ENCODE measurements at places on chromosomes 3 and 15.

GRCh38 chr3:85259748-85260147, 301.0 kb downstream of the CADM2 start:
- DNase-seq, result no peak

DNA sequence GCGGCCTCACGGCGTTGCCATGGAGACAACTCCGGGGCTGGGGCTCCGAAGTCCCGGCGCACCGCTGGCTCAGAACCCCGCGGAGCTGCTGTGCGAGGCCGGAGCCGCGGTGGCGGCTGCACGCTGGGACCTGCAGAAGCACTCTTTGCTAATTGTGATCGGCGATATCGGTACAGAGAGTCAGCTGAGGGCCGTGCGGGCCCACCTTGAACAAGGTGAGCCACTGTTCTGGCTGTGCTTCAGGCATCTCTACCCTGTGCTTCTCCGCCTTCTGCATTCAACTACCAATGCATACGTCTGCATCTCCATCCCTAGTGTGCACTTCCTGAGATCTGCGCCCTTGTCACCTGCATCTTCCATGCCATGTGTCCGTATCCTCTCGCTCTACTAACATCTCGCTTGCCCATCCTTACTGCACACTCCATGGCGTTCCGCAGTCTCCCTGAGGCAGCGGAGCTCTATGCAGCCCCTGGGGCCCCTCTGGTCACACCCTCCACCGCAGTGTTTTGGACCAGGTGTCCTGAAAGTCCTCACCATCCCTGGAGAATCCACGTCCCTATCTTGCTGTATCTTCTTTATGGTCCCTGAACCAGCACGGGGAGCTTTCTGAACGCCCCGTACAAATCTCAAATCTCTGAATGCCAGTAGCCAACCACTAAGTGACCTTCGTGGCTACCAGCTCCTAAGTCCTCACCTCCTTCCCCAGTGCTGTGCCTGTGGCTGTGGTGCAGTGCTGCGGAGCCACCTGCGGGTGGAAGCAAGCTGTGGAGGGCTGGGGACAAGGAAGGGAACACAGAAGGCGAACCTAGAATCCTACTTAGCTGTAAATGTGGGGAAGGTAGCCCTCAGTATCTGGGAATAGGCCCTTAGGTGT, 6.2 kb upstream of the MAP1A start:
- DNase-seq, result no peak

DNA sequence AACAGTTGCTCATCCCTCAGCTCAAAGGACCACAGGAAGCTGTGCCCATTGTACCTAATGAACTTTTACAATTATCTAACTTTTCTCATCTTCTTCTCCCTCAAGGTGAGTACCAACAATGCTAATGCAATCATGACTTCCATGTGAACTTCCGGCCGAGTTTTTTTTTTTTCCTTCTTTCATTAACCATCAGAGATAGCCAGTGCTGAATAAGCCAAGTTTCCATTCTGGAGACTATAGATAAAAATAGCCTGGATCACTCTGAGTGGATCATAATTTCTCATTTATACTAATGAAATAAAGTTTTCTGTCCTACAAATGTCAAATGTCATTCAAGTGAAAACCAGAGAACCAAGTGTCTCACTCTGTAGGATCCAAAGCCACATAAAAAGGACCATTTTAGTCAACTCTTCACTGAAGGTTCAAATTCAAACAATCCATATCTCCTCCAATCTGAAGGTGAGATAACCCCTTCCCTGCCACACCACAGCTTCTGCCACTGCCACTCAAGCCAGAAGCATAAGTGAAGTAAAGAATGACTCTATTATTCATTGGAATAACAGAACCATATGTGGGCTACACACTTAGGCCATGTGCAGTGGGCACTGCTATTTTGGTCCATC, 5.5 kb downstream of the SUMF1 start:
- no peak for DNase-seq

DNA sequence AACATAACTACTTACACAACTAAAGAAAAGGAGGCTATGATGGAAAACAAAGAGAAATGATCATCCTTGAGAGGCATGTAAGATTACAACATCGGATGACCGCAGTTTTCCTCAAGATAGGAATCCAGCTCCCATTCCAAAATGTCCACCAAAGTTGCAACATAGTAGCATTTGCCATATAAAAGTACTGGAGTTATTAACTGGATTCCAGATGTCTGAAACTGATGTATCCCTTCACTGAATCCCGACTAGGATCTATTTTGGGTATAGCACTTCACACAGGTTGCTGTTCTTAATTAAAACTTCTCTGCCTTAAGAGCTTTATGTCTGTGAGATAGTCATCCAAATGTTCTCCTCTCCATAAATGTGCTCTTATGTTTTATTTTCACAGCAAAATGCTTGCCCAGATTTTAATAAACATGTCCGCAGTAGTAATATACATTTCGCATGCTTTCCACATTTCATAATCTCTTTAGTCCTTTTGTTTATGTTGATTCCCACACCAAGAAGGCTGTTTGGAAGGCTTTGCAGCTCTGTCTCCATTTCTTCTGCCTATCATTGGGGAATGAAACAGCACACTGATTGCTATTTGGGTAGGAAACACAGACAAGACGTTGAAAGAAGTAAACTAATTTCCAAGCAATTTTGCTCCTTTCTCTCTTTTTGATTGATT, 716.5 kb upstream of the CFAP20DC start:
- no peak for DNase-seq

DNA sequence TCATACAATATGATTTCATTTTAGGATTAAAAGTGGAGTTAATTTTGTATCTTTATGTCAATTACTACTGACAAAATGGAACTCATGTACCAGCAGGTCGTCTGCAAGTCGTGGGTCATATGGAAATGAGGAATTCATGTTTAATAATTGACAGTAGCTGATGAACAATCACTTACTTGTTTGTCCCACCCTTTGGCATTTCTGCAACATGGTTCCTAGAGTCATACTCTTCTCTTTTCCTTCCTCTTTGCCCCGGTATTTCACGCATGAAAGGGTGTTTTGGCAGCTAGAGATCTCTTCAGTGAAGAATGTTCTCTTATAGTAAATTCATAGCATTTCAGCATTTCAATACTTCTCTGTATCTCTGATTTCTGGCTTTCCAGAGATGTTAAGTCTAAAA, 133.3 kb upstream of the SLC24A5 start:
- no peak for DNase-seq

DNA sequence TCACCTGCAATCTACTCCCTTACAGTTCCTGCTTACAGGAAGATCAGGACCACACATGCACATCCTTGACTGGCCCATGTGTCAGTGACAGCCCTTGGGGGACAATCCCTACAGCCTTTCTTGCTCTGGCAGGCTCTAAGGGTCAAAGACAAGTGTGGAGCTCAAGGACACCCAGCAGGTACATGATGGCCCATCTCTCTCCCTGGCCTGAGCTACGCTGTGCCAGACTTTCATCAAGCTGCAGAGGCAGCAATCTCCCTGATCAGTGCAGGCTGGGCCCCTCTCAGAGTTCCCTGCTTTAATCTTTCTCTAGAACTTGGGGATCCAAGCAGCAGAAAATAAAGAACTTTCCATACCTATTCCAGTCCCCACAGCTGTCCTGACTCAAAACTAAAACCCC, 2.6 kb downstream of the SEMA7A start:
- no peak for DNase-seq

GRCh38 chr3:155871746-155872158, 1.3 kb downstream of the GMPS start:
- no peak for DNase-seq

- DNase-seq, result no peak
Observed at GRCh38 chr15:78213956-78214355, 20.4 kb downstream of the ACSBG1 start.

GRCh38 chr3:190159902-190160435, 39.3 kb upstream of the P3H2 start:
- DNase-seq, result no peak

DNA sequence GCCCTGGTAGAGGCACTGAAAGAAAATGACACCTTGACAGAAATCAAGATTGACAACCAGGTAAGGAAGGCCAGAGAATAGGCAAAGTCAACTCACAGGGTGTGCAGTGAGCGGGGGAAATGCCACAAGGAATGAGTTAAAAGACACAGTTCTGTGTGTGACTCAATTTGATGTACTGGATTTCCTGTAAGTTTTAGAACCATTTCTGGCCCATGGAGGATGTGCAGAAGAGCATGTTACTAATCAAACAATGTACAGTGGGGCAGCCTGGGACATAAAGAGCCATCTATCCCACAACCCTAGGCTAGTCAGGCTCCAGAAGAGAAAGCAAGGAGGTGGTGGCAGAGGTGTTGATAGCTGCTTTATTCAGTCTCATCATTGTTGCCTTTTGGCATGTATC, 31.2 kb upstream of the TMOD3 start:
- DNase-seq, result no peak

- no peak for DNase-seq
Observed at GRCh38 chr15:32152574-32152973, 122.3 kb downstream of the CHRNA7 start.

DNA sequence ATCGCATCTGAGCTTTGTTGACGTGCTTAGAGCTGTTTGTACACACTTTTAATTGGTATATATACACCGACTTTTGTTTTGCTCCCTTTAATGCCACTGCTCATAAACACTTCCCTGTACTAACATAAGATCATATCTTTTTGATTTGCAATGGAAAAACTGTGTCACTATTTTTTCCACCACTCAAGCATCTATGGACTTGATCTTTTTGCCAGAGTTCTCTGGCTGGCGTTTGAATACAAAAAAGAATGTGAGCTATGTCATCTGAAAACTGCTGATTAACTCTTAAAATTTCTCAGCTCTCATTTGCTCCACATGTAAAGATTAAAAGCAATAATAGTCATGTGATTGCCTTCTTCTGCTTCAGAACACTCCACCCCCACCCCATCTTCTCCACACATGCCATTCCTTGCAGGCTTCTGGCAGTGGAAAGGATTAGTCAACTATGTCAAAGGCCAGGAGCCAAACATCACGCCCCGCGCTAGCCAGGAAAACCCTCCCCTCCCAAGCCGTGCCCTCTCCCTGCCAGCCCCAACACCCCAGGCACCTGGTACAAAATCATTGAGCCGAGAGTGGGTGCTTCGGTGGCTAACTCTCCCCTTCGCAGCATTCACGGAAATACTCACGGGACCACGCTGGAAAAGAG, 123.4 kb upstream of the MEF2A start:
- DNase-seq, result no peak

DNA sequence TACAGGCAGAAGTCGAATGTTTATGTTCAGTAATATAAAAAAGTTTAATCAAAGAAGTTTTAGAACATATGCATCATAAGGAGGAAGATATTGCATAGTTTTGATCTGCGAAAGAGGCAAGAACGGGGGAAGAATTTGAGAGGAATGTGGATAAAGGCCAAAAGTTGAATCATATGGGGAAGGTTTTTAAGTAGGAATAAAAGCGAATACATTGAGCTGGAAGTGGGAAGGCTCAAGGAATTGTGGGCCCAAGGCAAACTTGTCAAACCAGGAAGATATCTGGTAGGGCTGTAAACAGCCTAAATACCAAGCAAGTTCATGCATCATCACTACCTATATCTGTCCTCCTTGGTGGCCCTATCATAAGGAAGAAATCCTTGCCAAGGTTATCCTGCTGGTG, 186.9 kb downstream of the MAGI1 start:
- DNase-seq, result no peak

- DNase-seq, result no peak
Observed at GRCh38 chr15:92502930-92503857, 109.5 kb downstream of the ST8SIA2 start.

GRCh38 chr3:66236281-66236680, 15.5 kb downstream of the SLC25A26 start:
- DNase-seq, result no peak

GRCh38 chr3:66593978-66594377, 93.2 kb upstream of the LRIG1 start:
- no peak for DNase-seq

DNA sequence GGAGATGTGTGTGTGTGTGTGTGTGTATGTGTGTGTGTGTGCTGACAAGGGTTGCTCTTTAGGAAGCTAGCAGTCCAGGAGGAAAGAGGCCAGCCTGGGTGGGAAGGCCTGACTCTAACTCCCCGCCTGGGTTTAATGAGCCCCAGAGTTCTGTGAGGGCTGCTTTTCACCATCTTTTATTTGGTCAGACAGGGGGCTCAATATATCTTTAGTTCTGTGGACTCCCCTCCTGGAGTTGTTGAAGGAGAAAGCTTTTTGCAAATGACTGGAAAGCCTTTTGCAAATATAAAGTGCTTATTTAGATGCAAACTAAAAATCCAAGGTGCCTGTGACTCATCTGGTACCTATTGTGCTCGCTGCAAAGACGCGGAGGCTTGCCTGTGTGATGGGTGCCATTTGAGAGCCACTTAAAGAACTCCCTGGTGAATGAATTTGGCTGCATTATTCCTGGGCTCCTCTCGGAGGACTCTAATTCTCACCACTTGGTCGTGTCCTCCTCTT, 24.5 kb downstream of the DRD3 start:
- no peak for DNase-seq

DNA sequence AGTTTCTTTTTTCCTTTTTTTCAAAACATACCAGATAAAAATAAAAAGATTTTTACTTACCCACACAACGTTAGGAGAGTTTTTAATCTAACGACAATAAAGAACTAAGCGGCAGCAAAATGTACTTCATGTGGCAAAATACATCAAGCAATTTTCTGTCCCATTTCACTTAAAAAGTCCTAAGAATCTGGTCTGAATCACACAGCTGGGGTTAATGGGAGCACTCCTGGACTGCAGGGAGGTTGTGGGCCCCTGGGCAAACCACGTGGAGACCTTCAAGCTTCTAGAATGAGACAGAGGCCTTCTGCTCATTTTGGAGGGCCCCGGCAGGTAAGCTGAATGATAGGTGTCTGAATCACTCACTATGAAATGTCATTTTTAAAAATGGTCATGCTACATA, 193.8 kb downstream of the RORA start:
- no peak for DNase-seq

DNA sequence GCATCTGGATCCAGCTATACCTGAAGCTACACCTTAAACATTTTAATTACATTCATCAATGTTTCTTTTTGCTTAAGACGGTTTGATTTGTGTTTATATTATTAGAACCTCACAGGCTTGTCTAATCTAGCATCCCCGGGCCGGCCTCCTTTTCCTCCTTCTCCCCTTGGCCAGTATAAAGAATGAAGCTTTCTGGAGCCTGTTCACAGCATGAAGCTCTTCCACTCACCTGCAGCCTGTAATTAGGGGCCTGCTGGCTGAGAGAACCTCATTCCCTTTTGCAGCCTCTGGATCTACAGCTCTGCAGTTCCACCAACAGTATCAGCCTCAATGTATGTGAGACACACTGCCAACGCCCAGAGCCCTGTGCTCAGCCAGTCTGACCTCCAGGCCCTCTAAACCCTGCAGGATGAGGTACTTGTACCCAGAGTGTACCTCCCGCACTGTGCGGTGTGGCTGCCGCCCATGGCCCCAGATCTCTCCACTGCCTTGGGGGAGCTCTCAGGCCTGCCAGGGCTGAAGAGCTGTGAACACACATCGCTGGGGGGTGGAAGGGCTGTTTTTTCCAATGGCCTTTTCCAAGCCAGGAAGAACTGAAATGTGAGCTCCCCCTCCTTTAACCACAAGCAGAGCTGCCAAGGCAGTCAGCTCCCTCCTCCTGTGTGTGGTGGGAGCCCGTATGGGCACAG, 114.7 kb upstream of the ALDH1A3 start:
- no peak for DNase-seq

Measured in NK-92 treated with Interleukin-12 subunit alpha and Interleukin-12 subunit beta, amount 100 ng/mL, for 24 hours (cell line).